ENCODE measurements at places on chromosomes 1 and 21.

DNA sequence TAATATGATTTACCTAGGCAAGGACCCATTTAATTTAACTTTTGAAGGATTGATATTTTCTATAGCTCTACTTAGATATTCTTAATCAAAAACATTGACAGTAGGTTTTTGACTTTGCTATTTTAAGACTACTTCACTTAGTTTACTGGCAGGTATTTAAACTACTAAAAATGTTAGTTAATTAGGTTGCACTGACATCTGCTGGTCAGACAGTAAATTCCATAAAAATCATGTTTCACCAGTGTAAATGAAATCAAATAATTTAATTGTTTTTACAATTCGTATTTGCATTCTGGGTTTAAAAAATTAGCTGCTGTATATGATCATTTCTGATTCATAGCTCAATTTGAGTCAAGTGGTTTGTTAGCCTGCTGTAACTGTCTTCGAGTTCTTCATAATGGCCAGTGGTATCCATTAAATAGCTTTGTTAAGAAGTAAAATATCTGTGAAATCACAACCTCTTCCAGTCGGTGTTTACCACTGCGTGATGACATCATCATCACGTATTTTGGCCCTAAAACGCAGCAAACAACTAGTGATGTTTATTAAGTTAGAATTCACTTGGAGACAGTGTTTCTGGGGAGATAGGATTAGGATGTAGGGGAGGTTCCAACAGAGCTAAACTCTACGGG, 26.2 kb downstream of the EXTL2 start:
- DNase-seq, result no peak

DNA sequence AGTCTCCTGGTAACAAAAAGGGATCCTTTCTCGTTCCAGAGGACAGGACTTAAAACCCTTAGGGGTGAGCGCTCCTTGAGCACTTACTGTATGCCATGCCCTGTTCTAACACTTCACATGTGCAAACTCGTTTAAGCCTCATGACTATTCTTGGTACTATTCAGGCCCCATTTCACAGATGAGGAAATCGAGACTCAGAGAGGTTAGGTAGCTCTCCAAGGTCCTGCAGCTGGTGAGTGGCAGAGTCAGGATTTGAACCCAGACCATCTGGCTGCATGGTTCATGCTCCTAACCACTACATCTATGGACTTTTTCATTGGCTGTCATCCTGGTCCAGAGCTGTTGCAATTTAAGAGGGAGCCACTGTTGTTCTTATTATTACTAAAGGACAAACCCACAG, 46.7 kb upstream of the WNT4 start:
- no peak for DNase-seq

GRCh38 chr1:11948822-11949458, 14.4 kb downstream of the PLOD1 start:
- DNase-seq, result no peak

DNA sequence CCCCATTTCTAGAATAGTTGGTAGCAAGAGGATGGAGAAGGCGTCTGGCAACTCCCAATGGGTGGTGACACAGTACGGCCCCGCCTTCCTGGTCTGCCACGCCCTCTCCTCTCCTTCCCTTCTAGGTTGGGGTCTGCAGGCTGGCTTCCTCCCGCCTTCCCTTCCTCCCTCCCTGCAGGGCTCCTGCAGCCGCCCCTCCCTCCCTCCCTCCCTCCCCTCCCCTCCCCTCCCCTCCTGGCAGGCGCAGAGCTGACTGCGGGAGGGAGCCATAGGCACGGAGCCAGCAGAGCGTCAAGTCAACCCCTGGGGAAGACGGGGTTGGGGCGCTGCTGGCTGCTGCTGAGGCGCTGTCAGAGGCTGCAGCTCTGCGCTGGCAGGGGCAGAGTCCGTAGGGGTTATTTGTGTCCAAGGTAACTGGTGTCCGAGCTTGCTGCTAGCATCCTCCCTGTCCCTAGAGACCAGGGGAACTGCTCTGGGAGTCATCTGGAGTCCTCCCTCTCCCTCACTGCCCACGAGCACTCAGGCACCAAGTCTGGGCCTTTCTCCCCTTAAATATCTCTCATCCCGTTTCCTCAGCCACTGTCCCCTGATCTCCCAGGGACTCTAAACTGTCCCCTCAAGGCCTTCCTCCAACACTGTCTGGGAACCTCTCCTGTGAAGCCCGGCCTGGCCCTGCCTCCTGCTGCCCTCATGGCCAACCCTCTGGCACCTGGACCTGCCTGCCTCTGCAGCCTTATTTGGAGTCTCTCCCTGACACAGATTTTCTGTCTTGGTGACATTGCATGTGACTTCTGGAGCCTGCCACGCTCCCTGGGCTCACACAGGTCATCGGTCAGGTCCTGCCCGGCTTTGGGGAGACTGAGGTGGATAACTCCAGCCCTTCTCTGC, 57.4 kb upstream of the ACOT11 start:
- no peak for DNase-seq

DNA sequence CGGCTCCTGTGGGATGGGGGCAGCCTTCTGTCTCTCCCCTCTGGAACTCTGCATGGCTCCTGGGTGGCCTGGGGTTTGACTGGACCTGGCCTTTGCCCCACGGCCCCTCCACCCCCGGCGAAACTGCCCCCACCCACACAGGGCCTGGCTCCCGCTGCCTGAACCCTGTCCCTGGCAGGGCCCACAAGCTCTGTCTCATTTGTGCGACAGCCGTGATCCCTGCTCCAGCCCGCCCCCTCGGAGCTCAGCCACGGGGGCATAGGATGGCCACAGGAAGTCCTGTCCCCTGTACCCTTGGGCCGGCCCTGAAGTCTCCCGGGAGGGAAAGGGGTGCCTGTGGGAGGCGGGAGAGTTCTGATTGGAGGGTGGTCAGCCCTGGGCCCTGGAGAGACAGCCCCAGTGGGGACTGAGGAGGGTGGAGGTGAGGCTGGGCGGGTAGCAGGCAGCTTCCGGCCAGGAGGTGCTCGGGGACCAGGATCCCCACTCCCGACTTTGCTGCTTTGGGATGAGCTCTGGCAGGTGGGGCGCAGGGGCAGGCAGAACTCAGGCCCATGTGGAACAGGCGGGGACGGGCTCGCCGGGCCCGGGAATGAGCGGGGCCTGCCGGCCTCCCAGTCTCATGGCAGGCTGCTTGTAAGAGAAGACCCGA, 45.1 kb downstream of the SLX9 start:
- no peak for DNase-seq

- DNase-seq, result no peak
Measured at GRCh38 chr21:44509539-44509938, 30.5 kb downstream of the KRTAP10-1 start.

- DNase-seq, result peak; percentile 36
Measured at GRCh38 chr1:112808861-112809684, 93.9 kb upstream of the PPM1J start.

- DNase-seq, result no peak
Measured at GRCh38 chr1:156623946-156624813, 5.0 kb downstream of the HAPLN2 start.

DNA sequence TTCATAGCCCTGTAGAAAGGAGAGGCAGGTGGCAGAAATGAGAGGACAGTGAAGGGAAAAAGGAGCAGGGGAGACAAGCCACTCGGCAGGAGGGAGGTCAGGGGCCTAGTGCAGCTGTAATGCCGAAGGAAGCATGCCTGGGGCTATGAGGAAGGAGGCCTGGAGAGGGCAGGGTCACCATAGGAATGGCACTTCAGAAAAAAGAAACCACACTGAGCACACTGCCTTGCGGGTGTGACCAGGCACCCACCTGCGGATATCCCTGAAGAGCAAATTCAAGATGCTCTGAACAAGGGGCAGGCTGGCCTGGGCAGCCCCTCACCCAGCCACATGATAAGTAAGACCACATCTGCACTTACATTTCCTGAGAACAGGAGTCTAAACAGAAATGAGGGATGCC, 104.7 kb downstream of the JAK1 start:
- no peak for DNase-seq

GRCh38 chr21:25424634-25425033, 182.6 kb downstream of the MRPL39 start:
- no peak for DNase-seq

- no peak for DNase-seq
Measured at GRCh38 chr1:110555807-110556470, 37.0 kb upstream of the KCNA10 start.

DNA sequence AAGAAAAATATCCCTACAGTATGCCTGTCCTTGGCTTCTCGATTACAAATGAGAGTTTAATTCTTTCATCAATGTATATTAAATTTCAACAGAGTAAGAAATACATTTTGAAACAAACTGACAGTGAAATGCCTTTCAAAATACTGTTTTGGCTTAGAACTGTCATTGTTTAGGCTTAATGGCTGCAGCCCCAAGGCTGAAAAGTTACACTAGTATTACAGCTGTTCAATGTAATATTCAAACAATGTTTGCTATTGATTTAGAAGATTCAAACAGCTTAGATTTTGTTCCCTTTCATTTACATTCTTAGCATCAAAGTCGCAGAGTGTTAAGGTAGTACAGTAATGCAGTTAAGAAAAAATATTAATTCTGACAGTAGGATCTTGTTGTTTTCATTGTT, 882.9 kb upstream of the ADGRL2 start:
- no peak for DNase-seq

GRCh38 chr1:214538496-214538895, 12.9 kb downstream of the PTPN14 start:
- DNase-seq, result no peak

GRCh38 chr1:9224664-9225410, 9.7 kb upstream of the H6PD start:
- DNase-seq, result no peak

GRCh38 chr21:35648512-35648911, 411.8 kb downstream of the SETD4 start:
- no peak for DNase-seq

DNA sequence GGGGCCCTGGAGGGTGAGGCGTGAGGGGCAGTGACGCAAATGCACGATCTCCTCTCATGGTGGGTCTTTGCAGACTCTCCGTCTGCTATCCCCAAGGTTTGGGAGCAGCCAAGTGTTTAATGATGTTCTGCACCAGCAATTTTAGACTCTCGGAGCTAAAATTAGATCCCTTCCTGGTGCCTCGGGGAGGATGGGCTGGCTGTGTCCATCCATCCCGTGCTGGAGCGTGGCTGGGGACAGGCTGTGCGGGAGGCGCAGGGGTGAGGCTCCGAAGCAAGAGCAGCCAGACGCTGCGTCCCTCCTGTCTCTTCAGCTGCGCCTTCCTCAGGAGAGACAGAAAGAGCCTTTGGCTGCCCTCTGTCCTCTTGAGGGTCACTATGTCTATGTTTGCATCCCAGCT, 387.6 kb downstream of the CAMTA1 start:
- DNase-seq, result no peak

DNA sequence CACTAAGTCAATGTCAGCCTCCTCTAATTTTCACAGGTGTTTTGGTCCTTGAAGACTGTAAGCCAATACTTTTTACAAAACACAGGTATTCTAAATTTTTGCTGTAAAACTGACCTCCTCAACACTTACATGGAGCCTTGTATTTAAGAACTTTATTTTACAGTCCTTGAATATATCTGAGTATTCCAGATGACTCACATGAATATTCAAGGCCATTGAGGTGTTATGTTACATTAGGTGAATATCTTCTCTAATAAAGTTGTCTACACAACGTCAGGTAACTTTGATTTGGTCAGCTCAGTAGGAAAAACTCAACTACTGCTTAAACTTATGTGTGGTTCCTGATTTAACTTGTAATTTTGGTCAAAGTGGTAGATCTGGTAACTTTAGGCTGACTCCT, 254.2 kb downstream of the OLFM3 start:
- DNase-seq, result no peak

GRCh38 chr1:244919320-244920282, 55.3 kb upstream of the HNRNPU start:
- DNase-seq, result no peak

DNA sequence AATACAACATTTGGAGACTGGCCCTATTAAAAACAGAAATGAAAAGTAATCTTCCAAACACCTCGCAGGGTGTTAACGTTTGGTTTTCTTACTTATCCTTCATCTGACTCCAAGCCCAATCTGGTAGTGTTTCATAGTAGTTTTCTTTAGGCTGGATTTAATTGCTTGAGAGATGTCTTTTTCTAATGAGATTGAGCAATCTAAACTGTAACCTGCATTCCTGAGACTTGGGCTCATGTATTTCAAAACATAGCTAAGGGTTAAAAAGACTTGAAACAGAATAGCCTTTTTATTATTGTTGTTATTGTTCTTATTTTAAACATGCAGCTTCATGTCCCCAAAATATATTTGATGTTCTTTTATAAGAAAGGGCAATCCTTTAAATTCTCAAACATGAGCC, 278.9 kb downstream of the TGFB2 start:
- no peak for DNase-seq
